ENCODE measurements at places on chromosomes 5 and 9. TPM values are rescaled to one million over a fixed set of nuclear protein-coding genes. Genes with fewer than 3 reads are reported as not detected.

DNA sequence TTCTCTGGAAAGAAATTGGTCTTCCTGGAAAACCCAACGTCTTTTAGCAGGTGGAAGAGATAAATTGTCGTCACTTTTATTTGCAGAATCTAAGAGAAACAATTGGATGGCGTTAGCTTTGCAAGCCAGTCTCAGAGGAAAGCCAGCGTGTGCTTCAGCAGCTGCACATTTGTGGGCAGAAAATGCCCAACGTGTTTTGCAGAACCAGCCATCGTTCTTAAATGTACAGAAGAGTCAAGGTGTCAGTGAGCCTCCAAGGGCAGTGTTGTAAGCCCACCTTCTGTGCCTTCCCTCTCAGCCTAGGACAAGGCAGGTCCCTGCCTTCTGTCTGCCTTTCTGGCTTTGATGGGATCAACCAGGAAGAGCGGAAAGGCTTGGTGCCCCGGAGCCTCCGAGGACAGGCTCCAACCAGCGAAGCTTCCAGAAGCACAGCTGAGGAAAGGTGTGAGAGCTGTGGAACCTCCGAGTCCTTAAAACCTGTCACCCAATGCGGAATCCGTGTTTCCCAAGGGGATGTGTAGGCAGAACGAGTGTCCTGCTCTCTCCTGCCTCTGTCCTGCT is 116.0 kb upstream of the IRX2 start:
- DNase-seq: no peak

DNA sequence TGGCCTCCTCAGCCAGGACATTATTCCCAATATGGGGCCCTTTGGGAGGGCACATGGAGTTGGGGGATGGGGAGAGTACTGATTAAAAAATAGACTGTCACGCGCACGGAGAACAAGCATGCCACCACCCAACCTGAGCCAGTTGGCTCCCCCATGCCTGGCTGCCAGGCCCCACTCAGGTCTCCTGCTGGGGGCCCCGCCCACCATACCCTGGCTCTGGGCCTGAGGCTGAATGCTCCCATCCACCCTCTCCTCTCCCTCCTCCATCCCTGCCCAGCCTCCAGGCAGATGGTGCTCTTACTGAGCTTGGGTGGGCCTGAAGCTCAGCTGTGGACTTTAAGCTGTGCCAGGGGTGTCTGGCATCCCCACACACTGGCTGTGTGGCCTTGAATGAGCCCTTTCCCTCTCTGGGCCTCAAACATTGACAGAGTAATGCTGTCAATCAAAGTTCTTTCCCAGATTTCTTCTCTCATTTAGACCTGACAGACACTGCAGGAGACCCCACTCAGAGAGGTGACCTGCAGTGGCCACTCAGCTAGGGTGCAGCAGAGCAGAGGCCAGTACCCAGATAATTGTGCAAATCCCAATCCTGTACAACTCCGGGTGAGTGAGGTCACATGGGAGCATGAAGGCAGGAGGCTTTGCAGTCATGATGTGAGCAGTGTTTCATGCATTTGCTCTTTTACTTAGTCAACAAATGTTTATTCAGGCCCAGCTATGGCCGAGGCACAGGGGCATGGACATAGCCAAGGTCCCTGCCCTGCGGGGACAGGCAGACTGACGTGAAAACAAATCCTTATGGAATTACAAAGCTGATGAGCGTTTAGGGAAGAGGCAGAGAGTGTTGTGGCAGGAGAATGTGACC is 9.8 kb upstream of the SYNPO start:
- DNase-seq: no peak

DNA sequence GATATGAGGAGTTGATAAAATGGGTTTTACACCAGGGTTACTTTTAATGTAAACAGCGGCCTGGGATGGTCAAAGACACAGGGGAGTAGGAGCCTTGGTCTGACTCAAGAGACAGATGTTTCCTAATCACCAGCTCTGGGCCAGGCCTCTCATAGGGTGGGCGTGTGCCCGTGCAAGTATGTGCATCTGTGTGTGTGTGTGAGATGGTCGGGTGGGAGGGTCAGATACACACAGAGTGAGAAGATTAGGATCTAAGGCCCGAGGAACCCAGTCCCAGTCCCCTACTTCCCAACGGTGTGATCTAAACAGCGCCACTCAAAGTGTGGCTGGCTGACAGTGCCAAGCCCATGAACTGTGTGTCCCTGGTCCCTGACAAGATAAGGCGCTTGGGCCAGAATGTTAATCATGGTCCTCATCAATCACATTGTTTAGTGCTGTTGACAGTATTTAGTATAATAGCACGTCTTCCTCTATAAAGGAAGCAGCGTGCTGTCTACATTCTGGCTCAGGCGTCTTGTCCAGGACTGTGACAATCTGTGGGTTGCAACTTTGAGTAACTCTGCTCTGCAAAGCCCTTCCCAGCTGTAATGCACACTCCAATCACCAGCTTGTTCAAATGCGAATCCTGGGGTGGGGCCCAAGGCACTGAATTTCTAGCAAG is 173.7 kb downstream of the DAB2IP start:
- DNase-seq: no peak

DNA sequence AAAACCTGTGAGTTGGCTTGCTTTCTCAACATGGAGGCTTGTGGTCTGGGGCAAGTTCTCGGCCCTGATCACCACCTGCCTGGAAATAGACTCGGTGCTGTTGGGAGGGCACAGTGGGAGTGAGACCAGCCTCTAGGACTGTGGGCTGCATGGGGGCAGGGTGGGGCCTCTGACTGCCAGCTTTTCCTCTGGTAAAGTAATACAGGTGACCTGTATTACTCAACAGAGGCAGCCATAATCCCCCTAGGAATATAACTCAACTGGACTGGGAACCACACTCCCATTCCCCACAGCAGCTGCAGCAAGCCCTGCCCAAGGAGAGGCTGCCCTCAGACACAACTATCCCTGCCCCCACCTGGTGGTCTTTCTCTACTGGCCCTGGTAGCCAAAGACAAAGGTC is 72.8 kb downstream of the C9orf153 start:
- no peak for DNase-seq

- DNase-seq: no peak
These were observed 54.7 kb downstream of the NAA35 start for GRCh38 chr9:85995599-85995998.

GRCh38 chr9:85702726-85703289 is 38.9 kb downstream of the AGTPBP1 start:
- no peak for DNase-seq

GRCh38 chr5:176894298-176894697 is 4.8 kb downstream of the HK3 start:
- no peak for DNase-seq

GRCh38 chr9:89366711-89367110 is 48.4 kb downstream of the SECISBP2 start:
- DNase-seq: no peak

GRCh38 chr9:112535301-112535700 is 48.7 kb downstream of the KIAA1958 start:
- DNase-seq: no peak

ADAMTS6 gene
- polyA plus RNA-seq: 0.23 TPM

MED22 gene
- polyA plus RNA-seq: 19.0 TPM

All from CD8-positive, alpha-beta memory T cell (primary cell).